ENCODE measurements at places on chromosomes 5 and 9.

GRCh38 chr5:124581738-124582560 lies 164.5 kb downstream of the ZNF608 start:
- no peak for DNase-seq

DNA sequence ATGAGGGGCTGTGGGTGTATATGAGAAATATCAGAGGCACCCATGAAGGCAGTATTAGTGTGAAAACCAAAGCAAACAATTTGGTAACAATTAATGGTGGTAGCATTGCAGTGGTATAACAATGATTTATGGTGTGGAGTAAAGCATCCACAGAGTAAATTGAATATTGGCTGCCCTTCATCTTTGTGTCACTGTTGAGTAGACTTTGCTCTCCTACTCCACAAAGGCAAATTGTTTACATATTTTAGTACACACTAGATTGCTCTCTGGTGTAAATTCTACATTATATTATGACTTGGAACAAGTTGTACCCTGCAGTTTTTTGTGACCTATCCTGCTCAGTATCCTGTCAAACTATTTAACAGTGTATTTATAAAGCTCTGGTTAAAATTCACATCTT lies 455.5 kb upstream of the RORB start:
- DNase-seq = no peak

DNA sequence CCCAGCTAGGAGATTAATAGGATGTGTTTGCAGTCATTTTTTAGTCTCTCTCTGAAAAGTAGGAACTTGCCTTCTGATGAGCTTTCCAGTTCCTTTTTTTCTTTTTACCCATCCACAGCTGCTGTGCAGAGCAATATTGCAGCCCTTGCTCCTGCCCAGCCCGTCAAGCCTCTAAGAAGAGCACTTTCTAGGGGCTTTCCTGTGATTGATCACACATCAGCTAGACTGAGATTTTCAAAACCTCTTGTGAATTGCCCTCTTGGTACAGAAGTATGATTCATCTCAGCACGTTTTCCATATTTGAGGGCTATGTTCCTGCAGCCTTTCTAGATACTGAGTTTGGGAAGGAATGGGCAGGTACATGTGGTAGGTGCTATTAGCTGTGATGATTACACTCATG lies 93.9 kb downstream of the GALNT10 start:
- no peak for DNase-seq

- DNase-seq = no peak
These were observed 396.2 kb downstream of the EFNA5 start for GRCh38 chr5:107274571-107274970.

All from activated CD4-positive, CD25-positive, alpha-beta regulatory T cell treated with anti-CD3 and anti-CD28 coated beads, Interleukin-2, amount 50 U/mL, for 16 hours (primary cell).